AML-193 (cell line): ENCODE measurements at places on chromosomes 1 and 21.

GRCh38 chr1:56972976-56973375, 7.2 kb upstream of the C8B start:
- DNase-seq = no peak

DNA sequence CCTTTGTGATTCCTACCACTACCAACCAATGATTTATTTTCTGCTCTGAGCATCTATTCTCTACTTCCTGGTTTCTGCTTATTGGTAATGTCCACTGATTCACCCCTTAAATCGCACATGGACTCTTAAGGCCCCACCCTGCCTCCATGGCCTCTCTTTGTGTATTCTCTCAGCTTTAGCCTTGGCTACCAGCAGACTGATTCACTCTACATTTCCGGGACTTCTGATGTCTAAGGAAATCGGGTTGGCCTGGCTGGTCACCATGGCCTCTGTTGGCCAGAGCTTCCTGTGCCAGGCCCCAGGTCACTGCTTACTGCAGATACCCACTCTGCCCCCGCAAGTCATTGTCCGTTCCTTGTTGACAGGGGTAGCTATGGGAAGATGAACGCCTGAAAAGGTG, 40.9 kb downstream of the PDPN start:
- no peak for DNase-seq

- DNase-seq = no peak
Observed at GRCh38 chr1:204475656-204476432, 18.8 kb downstream of the PIK3C2B start.

DNA sequence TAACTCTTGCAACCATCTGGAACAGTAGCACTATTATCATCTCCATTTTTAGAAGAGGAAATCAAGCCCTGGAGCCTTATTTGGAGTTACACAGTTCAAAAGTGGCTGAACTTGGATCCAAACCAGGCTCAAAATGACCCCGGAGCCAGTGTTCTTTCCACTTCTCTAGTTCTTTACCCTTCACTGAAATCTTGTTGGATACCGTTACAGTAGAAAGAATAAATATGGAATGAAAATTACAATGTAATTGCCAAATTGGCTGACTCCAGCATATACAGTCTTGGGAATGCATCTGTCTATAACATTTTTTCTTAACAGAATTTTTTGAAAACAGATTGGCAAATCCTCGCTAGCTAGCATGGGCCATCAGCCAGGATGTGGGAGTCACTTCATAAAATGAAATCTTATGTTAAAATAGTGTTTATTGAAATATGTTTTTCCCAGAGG, 261.4 kb downstream of the CTH start:
- no peak for DNase-seq

GRCh38 chr1:102420034-102420433, 423.3 kb upstream of the OLFM3 start:
- no peak for DNase-seq
